ENCODE measurements at places on chromosomes 7 and 10. TPM values are rescaled to one million over a fixed set of nuclear protein-coding genes. Genes with fewer than 3 reads are reported as not detected.

DNA sequence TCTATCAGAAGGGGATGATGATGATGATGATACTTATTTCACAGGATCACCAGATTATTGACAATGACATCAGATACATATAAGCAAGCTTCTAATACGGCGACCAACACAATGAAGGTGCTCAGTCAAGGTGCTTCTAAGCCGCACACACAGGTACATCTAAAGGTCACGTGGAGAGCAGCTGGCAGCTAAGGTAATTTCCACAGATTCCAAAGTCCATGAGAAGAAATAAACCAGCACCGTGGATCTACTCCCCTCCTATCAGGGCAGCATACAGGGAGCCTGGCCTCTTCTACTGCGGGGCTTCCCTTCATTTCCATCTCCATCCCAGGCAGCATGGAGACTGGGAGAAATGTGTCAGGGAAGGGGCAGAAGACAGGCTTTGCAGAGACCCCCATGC lies 37.5 kb downstream of the DENND11 start:
- no peak for DNase-seq

- no peak for DNase-seq
These were observed 97.7 kb upstream of the EGFR start for GRCh38 chr7:54921116-54921515.

- DNase-seq = no peak
These were observed 65.5 kb downstream of the LRRC17 start for GRCh38 chr7:102978284-102978683.

The PDE1C gene
- total RNA-seq = 192 TPM

DNA sequence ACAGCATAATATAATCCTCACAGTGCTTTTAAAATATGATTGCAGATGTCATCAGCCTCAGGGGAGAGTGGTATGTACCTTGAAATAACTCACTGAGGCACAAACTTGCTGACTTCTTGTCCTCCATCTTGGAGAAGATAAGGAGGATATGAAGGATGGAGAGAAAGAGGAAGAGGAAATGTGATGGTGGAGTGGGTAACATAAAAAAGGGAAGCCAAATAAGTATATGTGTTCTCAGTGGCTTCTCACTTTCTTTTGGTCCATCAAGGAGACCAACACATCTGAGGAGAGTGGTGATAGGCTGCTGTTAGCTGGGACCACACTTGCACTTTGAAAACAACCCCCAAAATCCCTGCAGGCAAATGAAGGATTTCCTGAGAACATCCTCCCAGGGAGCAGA lies 21.6 kb upstream of the ZNF37A start:
- DNase-seq = no peak

DNA sequence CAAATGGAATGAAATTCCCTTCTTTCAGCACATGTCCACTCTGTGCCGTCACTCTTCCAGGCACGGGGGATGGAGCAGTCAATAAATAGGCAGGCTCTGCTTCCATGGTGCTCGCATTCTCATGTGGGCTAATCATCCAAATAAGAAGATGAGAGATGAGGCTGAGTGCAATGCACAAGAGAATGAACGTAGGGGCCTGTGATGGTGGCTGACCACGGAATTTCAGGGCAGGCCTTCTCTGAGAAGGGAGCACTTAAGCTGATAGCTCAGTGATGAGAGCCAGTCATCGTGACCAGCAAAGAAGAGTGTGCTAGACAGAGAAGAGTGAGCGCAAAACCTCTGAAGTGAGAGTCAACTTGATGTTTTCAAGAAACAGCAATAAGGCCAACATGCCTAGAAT lies 47.9 kb downstream of the TAF3 start:
- DNase-seq = no peak

DNA sequence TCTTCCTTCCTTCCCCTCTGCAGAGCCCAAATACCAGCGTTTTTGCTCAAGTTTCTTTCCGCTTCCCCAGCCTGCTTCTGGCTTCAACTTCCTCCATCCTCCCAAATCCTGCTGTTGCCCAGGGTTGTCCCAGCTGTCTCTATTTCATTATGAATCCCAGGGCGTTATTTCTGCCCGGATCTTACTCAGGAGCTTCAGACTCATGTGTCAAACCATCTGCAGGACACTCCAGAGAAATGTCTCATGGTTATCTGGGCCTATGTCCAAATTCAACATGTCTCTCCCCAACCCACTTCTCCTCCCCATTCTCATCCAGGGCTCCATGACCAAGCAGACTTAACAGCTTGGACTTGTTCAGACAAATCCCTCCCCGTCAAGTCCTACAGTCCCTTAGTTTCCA lies 15.6 kb downstream of the ARHGAP22 start:
- DNase-seq = no peak
